Neural crest cell (in vitro differentiated cells): ENCODE measurements at places on chromosomes 16 and 17. TPM values are rescaled to one million over a fixed set of nuclear protein-coding genes. Genes with fewer than 3 reads are reported as not detected.
A peak's percentile ranks its signal among the peaks of the same experiment; 100 is the strongest.

Gene CFAP52
- total RNA-seq, result not detected in 2 replicates

Gene NOB1
- 60.1 and 62.3 TPM in 2 replicates for total RNA-seq

Gene IKZF3
- total RNA-seq, result not detected in 2 replicates

Gene ZNF423
- 55.0 and 55.4 TPM in 2 replicates for total RNA-seq

Gene LITAFD
- total RNA-seq, result not detected in 2 replicates

Gene GRAPL
- 1.2 and 1.8 TPM in 2 replicates for total RNA-seq

DNA sequence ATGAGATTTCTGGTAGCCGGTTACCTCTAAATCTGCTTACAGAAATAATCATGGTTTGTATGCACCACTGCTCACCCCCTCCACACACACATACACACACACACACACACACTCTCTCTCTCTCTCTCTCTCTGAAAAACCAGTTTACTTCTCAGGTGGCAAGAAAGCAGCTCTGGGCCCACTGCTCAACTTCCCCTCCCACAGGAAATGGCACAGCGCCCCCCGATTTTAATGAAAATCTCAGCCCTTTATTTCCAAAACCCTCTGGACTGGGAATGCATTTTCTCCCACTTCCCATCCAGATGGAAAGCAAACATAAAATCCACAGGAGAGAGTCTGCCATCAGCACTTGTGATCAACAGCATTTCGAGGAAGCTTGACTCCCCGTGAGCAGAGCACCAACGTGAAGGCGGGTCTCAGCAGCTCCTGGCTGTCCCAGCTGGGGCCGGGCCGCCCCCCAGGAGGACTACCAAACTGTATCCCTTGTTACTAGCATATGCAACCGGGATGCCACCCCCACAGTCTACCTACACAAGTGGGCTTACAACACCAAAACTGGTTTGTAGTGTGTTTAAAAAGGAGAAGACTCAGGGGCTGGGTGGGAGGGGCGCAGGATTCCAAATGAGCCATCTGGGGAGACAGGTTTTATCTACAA is 121.1 kb downstream of the SLC39A11 start:
- no peak for DNase-seq

- DNase-seq, result no peak
These were observed 29.4 kb upstream of the SUPT4H1 start for GRCh38 chr17:58381124-58382035.

- no peak for DNase-seq
These were observed 2.0 kb upstream of the PLA2G15 start for GRCh38 chr16:68242926-68243858.

GRCh38 chr16:86848821-86849220 is 270.5 kb downstream of the FOXL1 start:
- no peak for DNase-seq

DNA sequence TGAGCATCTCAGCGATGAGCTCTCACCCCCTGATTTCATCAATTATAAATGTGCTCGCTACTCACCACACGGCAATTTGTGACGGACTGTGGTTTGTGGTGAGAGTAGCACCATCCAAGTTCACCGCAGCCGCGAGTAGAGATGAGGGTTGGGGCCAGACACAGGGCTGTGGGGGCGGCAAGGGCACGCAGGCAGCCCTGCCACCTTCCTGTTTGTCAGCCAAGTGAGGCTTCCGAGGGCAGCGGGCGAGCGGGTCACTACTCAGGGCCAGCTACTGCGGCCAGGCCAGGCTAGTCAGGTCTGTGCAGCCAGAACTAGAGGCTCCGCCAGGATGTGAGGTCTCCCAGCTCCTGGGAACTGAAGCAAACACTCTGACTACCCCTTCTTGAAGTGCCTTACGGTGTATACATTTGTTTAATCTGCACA is 39.6 kb upstream of the MEOX1 start:
- no peak for DNase-seq

GRCh38 chr17:40995116-40995515 is 1.2 kb upstream of the KRTAP3-3 start:
- DNase-seq, result no peak

- DNase-seq, result no peak
These were observed 48.7 kb downstream of the TEX14 start for GRCh38 chr17:58643147-58643546.

GRCh38 chr16:11794447-11794846 is 2.6 kb downstream of the ZC3H7A start:
- DNase-seq, result no peak

- DNase-seq, result peak; percentile 42
These were observed 1.5 kb downstream of the COL1A1 start for GRCh38 chr17:50199803-50200456.

- DNase-seq, result no peak
These were observed 235.1 kb downstream of the ZNF423 start for GRCh38 chr16:49620869-49621240.
